ENCODE measurements at places on chromosomes 11 and 22. TPM values are rescaled to one million over a fixed set of nuclear protein-coding genes. Genes with fewer than 3 reads are reported as not detected.

PDHX gene
- 21.7 TPM for total RNA-seq

CD3D gene
- 290 TPM for total RNA-seq

SUSD2 gene
- 1.8 TPM for total RNA-seq

SLCO2B1 gene
- not detected for total RNA-seq

TRIM51 gene
- total RNA-seq = not detected

GPR83 gene
- 0.06 TPM for total RNA-seq

DNA sequence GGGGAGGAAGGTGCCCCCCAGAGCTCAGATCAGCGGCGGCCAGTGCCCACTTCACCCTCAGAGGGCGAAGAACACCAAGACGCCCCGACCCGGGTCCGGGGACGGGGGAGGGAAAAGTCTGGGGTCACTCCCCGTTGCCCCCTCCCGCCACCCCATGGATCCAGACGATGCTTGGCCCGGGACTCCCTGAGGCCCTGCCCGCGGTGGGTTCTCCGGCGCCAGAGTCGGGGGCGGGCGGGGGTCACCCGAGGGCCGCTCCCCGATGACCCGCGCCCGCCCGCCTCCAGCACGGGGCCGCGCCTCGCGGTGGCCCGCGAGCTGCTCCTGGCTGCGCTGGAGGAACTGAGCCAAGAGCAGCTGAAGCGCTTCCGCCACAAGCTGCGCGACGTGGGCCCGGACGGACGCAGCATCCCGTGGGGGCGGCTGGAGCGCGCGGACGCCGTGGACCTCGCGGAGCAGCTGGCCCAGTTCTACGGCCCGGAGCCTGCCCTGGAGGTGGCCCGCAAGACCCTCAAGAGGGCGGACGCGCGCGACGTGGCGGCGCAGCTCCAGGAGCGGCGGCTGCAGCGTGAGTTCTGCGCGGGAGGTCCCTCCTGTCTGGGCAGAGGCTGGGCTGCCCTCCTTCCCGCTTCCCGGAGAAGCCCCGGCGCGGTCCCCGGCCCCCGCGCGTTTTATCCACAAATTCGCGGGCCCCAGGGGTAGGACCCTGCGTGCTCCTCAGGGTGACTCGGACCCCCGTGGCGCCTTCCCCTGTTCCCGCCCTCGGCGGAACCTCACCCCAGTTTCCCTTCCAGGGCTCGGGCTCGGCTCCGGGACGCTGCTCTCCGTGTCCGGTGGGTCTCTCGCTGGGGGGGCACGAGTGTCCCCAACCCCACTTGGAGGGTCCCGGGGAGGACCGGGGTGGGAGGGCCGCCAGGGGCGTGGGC lies 1.1 kb downstream of the NLRP6 start:
- no peak for DNase-seq

All from T-cell (primary cell).